ENCODE measurements at places on chromosomes 12 and 14.
A peak's percentile ranks its signal among the peaks of the same experiment; 100 is the strongest.

- DNase-seq, result no peak
Observed at GRCh38 chr14:69376439-69376838, 21.7 kb downstream of the ERH start.

GRCh38 chr12:22687361-22688076 lies 62.5 kb downstream of the ETNK1 start:
- no peak for DNase-seq

DNA sequence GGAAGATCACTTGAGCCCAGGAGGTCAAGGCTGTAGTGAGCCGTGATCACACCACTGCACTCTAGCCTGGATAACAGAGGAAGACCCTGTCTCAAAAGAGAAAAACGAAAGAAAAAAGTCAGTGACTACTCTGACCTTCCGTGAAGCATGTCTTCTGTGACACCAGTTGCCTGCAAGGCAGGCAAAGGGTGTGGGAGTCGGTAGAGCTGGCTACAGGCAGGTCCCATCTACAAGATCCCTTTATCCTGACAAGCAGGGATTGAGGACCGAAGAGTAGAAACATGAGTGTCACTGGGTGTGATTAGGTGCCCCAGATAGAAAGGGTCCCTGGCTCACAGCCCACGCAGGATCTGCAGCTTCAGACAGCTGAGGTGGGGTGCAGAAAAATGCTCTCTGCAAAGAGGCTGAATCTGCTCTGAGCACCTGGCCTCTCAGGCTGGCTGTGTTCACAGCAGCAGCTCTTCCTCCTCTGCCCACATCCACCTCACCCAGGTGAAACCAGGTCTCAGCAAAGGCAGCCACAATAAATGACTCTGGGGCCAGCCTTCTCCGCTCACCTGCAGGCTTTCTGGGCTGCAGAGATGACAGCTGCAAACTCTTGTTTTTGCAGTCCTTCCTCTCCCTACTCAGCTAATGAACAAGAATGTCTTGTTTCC lies 28.6 kb upstream of the HSP90B1 start:
- DNase-seq, result peak; percentile 44

GRCh38 chr12:63924781-63925180 lies 80.3 kb downstream of the SRGAP1 start:
- no peak for DNase-seq

- no peak for DNase-seq
Observed at GRCh38 chr14:51333901-51334521, 94.0 kb downstream of the TMX1 start.

- DNase-seq, result no peak
Observed at GRCh38 chr12:86006727-86007126, 132.6 kb downstream of the NTS start.

- no peak for DNase-seq
Observed at GRCh38 chr12:78928200-78929074, 63.9 kb downstream of the SYT1 start.

DNA sequence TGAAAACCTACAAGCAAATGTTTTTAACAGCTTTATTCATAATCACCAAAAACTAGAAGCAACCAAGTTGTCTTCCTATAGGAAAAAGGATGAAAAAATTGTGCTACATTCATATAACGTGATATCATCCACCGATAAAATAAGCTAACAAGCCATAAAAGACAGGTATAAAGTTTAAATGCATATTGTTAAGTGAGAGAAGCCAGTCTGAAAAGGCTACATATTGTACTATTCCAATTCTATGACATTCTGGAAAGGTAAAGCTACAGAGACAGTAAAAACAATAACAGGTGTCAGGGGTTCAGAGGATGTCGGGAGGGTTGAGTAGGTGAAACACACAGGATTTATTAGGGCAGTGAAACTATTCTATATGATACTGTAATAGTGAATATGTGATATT lies 22.7 kb downstream of the CDKL1 start:
- DNase-seq, result no peak

- no peak for DNase-seq
Observed at GRCh38 chr12:108578813-108579212, 16.4 kb downstream of the ISCU start.

DNA sequence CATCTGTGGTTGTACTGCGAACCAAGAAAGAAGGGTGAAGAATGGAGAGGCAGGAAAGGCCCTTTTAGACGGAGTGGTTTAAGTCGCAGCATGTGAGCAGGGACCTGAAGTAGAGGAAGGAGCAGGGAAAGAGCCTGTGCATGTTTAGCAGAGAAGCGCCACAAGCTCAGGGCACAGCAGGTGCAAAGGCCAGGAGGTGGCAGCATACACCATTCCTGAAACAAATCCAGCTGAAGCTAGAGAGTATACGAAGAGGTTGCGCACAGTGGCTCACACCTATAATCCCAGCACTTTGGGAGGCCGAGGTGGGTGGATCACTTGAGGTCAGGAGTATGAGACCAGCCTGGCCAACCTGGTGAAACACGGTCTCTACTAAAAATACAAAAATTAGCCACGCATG lies 49.9 kb downstream of the HELB start:
- DNase-seq, result peak; percentile 13

DNA sequence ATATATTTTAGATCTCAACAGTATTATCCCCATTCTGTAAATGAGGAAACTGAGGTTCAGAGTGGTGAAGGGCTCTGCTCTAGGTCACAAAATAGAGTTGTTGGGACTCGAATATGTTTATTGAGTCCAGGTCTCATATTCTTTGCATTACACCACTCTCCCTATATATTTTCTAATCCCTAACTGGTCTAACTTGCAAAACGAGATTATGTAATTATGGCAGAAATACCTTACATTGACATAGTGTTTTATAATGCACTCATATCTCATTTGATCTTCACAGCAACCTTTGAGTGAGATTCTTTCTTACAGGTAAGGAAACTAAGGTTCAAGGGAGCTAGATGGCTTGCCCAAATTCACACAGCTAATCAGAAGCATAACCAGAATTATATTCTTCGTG lies 106.9 kb upstream of the LRIG3 start:
- DNase-seq, result no peak

DNA sequence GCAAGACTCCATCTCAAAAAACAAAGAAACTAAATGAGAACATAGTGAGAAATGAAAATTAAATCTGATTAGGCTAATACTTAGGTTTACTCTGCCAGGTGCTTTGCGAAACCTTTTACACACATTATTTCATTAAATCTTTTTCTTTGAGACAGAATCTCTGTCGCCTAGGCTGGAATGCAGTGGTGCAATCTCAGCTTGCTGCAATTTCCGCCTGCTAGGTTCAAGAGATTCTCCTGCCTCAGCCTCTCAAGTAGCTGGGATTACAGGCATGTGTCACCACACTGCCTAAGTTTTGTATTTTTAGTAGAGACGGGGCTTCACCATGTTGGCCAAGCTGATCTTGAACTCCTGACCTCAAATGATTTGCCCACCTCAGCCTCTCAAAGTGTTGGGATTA lies 21.9 kb upstream of the EEA1 start:
- DNase-seq, result no peak

DNA sequence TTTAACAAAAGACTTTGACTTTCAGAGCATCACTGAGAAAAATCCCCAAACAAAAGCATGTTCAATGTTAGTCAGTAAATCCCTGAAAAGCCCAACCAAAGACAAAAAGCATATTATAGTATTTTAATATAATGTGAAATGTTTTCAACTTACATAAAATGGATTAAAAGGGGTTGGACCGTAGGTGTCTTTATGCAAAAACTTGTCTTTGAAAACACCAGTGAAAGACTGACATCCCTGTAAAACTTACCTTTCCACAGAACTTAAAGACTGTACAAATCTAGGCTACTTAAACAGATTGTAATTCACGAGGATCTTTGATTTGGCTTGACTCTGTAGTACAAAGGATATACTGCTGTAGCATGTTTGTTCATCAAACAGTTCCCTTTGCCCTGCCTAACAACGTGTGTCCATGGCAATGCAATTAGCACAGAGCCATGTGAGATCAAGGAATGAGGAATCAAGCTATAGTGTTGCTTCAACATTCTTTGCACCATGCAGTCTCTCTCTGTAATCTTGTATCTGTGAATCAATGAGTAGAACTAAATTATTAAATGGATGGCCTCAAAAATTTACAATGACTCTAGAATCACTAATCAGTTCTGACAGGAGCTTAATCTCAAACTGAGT lies 138.5 kb upstream of the SYT1 start:
- DNase-seq, result no peak

- no peak for DNase-seq
Observed at GRCh38 chr14:63091394-63091996, 46.2 kb upstream of the KCNH5 start.

Measured in CD4-positive, alpha-beta T cell treated with Interferon gamma for 1 hour (primary cell).